ENCODE measurements at places on chromosomes 6 and 20.

- no peaks in the 10 kb centered on the region for H3K4me1 ChIP-seq
- no peak for DNase-seq
- H3K36me3 ChIP-seq = no peaks in the 10 kb centered on the region
These were observed 128.2 kb upstream of the SIM1 start for GRCh38 chr6:100592929-100593328.

GRCh38 chr6:21612067-21612745, 18.7 kb downstream of the SOX4 start:
- DNase-seq = no peak
- H3K27ac ChIP-seq = no peak overlapping the region
- no peak overlapping the region for H3K4me3 ChIP-seq
- H3K36me3 ChIP-seq = no peaks in the 10 kb centered on the region
- H3K27me3 ChIP-seq = no peaks in the 10 kb centered on the region

- H3K4me1 ChIP-seq = no peaks in the 10 kb centered on the region
- DNase-seq = no peak
- H3K4me3 ChIP-seq = no peak overlapping the region
- no peaks in the 10 kb centered on the region for H3K36me3 ChIP-seq
- no peak overlapping the region for H3K27ac ChIP-seq
- no peaks in the 10 kb centered on the region for H3K27me3 ChIP-seq
These were observed 95.8 kb downstream of the ARMC2 start for GRCh38 chr6:108944071-108944470.

GRCh38 chr6:34457742-34458735, 7.8 kb upstream of the PACSIN1 start:
- H3K4me3 ChIP-seq = no peak overlapping the region
- no peak for DNase-seq
- H3K27me3 ChIP-seq = no peaks in the 10 kb centered on the region
- no peaks in the 10 kb centered on the region for H3K36me3 ChIP-seq
- H3K27ac ChIP-seq = no peak overlapping the region

DNA sequence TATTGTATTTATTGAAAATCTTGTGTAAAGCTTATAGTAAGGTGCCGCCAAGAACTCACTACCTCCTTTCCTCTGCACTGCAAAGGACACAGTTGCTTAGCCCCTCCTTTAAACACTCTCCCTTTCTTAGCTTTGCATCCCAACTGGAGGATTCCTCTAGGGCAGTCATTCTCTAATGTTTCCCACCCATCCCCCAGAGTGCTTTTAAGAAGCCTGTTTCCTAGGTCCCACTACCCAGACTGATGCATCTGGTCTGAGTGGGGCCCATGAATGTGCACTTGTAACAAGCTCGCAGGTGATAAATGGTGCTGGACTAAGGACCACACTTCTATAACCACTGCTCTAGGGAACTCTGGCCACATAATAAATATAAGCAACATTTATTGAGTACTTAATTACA, 55.2 kb downstream of the B4GALT5 start:
- no peak overlapping the region for H3K27ac ChIP-seq
- H3K4me1 ChIP-seq = peaks cover 5% of the 10 kb centered on the region
- DNase-seq = no peak
- H3K27me3 ChIP-seq = no peaks in the 10 kb centered on the region

DNA sequence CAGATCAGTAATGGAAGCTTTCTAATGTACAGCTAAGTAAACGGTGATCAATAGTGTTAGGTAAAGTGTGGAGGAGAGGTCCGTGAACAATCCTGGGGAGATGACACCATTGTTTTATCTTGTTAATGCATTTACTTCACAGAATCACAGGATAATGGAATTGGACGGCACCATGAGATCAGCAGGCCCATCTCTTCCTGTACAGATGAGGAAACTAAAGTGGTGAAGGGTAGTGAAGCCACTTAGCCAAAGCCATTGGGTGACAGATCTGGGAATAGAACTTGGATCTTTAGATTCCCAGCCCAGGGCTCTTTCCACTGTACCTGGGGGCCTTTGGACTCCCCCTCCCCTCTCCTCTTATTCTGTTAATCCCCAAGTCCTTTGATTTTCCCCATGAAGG, 26.2 kb upstream of the IER3 start:
- H3K36me3 ChIP-seq = no peaks in the 10 kb centered on the region
- H3K4me3 ChIP-seq = no peak overlapping the region
- H3K4me1 ChIP-seq = peaks cover 6% of the 10 kb centered on the region
- no peaks in the 10 kb centered on the region for H3K27me3 ChIP-seq
- no peak overlapping the region for H3K27ac ChIP-seq

Measured in iPS DF 6.9 (cell line).